ENCODE measurements at places on chromosomes 11 and 22.

DNA sequence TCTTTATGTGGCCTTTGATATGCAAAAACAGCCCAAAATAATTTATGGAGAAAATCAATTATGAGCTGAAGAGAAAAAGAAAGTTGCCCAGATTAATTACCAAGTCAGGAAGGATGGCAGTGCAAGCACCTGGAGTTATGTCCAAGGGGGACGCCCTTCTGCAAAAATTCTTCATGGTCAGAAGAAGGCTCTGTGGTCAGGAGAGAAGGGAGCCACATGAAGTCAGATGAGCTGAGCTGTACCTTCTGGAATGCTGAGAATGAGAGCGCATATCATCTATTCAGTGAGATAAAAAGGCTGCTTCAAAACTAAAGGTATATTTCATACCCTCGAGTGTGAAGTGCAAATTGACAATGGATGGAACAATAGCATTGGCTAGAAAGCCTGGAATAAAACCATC is 607.4 kb downstream of the NTM start:
- no peak for DNase-seq

DNA sequence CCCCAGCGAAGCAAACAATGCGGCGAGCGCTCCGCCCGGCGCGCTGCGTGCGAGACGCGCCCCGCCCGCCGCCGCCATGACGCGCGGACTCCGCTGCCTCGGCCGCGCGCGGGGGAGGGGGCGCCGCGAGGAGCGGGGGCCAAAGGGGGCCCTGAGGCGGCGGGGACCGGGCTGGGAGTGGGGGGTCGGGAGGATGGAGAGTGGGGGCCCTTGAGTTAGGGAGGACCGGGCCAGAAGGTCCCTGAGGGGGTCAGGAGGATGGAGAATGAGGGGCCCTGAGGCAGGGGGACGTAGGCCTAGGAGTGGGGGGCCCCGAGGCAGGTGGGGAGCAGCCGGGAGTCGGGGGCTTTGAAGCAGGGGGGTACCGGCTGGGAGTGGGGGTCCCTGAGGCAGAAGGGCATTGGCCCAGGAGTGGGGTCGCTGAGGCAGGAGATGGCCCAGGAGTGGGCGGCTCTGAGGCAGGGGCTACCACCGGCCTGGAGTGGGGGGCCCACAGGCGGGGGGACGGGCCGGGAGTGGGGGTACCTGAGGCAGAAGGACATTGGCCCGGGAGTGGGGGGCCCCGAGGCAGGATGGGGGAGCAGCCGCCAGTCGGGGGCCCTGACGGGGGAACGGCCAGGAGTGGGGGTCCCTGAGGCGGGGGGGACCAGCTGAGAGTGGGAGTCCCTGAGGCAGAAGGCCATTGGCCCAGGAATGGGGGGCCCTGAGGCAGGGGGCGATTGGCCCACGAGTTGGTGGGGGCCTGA is at the start of gene BRD1:
Gene BRD1, minus strand, starts transcription at position 21 of the 746 bp plus-strand sequence. CDS start 3,556 bp downstream, outside the sequence.
- DNase-seq, result no peak

DNA sequence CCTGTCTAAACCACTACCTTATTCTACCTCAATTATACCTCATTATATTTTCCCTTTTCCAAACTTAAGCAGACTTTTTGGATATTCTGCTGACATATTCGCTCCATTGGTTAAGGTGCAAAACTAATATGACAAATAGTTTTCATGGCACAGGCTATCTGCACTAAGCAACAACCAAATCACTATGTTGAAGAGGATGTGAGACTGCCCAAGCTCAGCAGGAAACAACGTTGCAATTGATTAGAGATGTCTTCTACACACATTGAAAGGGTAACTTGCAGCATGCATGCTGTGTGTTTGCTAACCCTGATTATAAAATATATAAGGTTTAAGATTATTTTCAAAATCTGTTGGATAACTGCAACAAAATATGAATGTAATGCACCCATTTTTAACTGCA is 61.6 kb downstream of the STK33 start:
- DNase-seq, result no peak

DNA sequence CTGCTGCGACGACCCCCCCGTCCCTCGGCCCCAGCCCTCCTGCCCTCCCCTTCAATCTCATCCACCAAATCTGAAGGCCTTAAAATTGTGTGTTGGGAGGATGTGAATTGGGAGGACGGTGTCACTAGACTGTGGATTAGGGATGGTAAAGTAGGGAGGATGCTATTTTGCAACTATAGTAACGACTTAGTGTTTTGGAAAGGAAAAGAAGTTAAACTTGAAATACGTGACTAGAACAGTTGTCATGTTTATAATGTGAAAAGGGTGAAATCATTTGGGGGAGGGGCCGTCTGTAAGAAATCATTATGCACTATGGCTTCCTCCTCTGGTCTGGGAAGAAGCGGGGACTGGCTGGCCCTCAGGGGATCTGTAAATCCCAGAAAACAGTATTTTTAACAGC is 43.4 kb upstream of the NNMT start:
- no peak for DNase-seq

- DNase-seq, result no peak
These were observed 502.9 kb downstream of the BRD1 start for GRCh38 chr22:49324527-49325491.

GRCh38 chr11:32044158-32044863 is 46.6 kb upstream of the RCN1 start:
- DNase-seq, result no peak

- no peak for DNase-seq
These were observed 39.2 kb downstream of the ZFTA start for GRCh38 chr11:63729326-63729725.

DNA sequence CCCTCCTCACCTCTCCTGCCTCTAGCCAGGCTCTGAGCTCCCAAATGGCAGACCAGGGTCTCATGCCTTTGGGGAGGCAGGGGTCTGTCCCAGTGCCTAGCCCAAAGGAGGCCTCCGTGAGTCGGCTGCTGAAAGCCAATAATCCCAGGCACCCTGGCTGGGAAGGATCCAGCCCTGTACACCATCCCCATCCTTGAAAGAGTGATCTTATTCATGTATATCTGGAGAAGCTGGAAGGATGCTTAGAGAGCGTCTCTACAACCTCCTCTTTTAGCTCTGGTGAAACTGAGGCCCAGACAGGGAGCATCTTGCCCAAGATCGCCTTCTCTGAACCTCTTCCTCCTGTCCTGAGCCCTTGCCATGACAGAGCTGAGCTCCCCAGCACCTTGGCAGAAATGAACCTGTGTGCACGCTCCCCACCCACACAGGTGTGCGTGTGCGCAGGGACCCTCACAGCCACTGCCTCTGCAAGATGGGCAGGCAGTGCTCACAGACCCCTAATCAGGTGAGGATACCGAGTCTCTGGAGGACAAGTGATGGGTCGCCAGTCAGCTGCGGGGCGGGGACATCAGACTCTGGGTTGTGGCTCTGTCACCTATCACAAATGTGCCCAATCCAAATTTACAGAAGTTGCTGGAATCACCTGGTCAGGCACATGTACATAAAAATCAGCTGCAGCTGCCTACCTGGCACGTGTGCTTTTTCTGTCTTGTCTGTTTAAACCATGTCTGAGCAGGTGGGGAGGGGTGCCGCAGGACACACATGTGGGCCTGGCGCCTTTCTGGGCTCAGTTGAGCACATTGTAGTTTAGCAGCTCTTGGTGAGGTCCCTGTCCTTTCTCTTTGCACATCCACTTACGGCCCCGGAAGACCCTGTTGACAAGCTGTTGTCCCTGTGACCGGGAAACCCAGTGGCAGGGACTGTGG is 49.3 kb upstream of the WNT7B start:
- DNase-seq, result no peak

- DNase-seq, result no peak
These were observed 79.0 kb downstream of the TIMP3 start for GRCh38 chr22:32880505-32880892.

DNA sequence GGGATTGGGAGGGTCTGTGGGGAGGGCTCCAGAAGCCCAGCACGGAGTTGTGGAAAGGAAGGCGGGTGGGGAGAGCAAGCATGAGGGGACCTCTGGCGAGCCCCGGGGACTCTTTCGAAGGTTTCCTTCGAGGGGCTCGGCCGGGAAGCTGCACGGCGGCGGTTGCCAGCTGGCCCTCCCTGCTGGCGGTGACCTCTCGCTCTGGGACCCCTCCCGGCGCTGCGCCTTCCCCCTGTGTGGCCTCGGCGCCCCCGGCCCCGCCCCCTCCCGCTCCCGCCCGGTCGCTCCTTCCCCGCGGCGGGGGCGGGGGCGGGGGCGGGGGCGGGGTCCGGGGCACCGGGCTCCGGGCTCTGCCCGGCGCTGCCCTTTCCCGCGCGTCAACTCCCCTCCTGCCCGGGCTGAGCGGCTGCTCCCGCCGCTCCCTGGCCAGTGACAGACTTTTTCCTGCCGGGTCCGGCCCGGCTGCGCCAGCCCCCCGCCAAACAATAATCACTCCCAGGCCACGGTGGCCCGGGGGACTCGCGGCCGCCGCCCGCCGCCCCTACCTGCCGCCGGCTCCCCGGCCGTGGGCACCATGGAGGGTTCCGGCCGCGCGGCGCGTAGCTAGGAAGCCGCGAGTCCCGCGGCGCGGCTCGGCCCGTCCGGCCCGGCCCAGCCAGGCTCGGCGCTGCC is 941 bp downstream of the CLCF1 start:
- DNase-seq, result no peak

DNA sequence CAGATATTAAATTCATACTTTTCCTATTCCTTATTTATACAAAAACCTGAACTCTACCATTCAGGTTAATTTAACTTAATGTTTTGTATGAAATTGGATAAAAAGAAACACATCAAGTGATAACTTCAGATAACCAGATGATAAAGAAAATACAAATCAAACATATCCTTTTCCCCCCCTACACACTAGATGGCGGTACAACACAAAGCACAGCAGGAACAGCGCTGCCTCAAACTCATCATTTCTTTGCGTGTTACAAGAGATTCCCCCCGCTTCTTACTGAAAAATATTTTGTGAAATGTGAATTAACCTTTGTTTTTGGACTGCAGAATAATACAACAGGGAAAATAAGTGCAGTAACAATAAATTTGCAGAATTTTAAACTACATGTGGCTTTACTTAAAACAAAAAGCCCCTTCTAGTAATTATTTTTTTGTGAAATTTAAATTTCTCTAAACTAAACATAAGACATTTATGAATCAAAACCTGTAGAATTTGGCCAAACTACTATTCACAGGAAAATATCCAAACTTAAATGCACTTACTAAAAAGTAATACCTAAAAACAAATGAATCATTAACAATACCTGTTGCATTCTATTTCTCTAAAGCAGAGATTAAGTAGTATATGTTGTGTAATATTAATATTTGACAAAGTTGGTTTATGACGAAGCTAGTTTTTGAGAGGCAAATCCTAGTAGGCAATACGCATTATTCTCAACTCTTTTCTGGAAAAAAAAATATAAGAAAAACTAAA is 74.4 kb downstream of the ARHGAP32 start:
- peak; percentile 53 for DNase-seq

DNA sequence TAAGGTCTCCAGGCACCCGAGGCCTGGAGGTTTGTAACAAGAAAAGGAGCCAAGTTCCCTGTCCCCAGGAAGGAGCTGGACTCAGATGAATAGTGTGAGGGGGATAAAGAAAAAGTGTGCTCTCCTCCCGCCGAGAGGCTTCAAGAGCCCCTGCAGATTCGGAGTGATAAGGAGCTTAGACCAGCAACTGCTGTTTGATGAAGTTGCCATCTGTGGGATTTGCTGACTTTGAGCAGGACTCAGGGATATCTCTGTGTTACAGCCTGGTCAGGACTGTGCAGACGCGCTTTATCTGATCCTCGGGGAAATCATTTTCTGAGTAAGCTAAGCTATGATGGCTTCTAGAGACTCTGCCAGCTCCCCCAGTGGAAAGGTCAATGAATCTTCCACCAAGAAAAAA is 1017.0 kb downstream of the TBC1D22A start:
- no peak for DNase-seq

- no peak for DNase-seq
These were observed 64.6 kb upstream of the POU2AF1 start for GRCh38 chr11:111443640-111444039.

GRCh38 chr11:25886036-25886435 is 445.9 kb upstream of the ANO3 start:
- no peak for DNase-seq

- no peak for DNase-seq
These were observed 3.5 kb downstream of the TMEM80 start for GRCh38 chr11:699116-699508.

DNA sequence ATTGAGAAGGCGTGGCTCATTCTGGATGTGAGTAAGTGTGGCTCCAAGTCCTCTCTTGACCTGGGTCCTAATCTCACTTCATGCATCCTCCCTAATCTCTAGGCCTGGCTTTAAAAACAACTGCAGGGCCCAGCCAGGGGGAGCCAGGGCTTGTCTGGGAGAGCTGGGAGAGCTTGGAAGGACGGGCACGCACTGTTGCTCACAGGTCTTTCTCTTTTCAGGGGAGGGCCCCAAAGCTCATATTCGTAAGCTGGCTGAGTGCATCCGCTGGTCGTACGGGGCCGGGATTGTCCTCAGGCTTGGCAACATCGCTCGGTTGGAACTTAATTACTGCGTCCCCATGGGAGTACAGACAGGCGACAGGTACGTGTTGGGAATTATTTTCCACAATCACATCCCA is 34.1 kb upstream of the PARVB start:
- DNase-seq, result no peak

GRCh38 chr11:16763746-16764145 is 25.3 kb downstream of the C11orf58 start:
- no peak for DNase-seq

DNA sequence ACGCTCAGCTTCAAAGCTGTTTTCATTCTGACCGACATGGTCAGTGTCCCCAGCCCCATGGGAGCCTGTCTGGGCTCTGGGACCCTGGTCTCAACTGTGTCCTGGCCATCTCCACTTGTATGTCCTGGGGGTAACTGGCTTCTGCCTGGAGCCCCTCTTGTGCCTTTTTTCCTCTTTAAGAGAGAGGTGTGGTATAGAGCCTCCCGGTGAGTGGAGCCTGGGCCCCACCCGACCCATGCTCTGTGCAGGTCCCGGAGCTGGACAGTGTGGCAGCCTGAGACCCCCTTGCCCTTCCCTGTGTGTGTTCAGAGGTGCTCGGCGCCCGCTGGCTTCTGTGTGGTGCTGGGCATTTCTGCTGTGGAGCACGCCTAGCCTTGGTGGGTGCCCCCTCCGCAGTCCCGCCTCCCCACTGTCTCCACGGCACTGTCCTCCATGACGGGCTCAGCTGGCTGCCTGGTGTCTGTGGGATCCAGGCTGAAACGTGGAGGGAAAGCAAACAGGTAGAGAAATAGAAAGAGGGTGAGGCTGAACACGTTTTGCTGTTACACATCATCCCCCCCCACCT is 74.9 kb downstream of the PARVB start:
- DNase-seq, result no peak

DNA sequence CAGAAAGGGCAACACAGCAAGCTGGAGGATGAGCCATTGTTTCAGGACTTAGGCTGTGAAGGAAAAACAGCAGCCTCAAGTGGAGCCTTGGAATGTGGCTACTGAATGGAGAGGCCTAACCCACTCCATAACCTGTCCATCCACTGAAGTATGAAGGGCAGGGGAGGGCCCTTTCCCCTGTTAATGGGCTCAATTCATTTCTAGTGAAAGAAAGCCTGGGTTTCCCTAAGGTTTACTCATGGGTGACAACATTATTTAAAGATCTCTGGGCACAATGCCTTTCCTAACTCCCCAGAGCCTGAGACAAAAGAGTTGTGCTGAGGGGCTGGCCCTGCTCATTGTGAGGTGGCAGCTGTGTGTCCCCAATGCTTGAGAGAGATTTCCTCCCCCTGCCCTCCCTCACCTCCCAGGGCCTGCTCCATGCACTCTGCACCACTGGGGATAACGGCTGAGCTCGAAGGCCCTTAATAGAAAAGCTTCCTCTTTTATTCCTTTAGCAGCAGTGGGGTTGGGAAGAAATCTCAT is 83.8 kb downstream of the ME3 start:
- no peak for DNase-seq

- DNase-seq, result no peak
These were observed 96.9 kb downstream of the PDE2A start for GRCh38 chr11:72577271-72577721.

GRCh38 chr22:32579529-32580220 is 105.1 kb downstream of the FBXO7 start:
- DNase-seq, result no peak

Data from AML-193 (cell line).